ENCODE measurements at places on chromosomes 16 and 17. TPM values are rescaled to one million over a fixed set of nuclear protein-coding genes. Genes with fewer than 3 reads are reported as not detected.

ZFP90 gene
- 18.9 TPM for total RNA-seq

TAF15 gene
- total RNA-seq: 32.4 TPM

SLC7A6OS gene
- total RNA-seq: 12.6 TPM

SLC13A5 gene
- total RNA-seq: not detected

PLEKHH3 gene
- 27.8 TPM for total RNA-seq

RAB26 gene
- total RNA-seq: 4.6 TPM

GPR142 gene
- not detected for total RNA-seq

SLFN12 gene
- not detected for total RNA-seq

SOCS3 gene
- total RNA-seq: 103 TPM

FOXL1 gene
- 8.1 TPM for total RNA-seq

ASGR1 gene
- total RNA-seq: 0.95 TPM

DNA sequence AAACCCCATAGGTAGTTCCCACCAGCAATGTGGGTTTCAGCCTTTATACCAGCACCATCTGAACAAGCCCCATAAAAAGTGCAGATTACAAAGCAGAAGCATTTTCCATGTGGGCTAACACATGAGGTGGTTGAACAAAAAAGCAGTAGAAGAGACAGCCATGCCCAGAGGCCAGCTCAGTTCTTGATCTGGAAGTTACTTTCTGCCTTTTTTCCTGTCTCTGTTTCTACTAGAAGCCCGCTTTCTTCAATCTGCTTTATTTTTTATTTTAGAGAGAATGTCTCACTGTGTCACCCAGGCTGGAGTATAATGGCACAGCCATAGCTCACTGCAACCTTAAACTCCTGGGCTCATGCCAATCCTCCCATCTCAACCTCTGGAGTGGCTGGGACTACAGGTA is 31.5 kb upstream of the APOH start:
- H3K27me3 ChIP-seq: no peaks in the 10 kb centered on the region
- no peak overlapping the region for H3K4me3 ChIP-seq
- peaks cover 2% of the 10 kb centered on the region for H3K4me1 ChIP-seq
- no peaks in the 10 kb centered on the region for H3K36me3 ChIP-seq
- no peak overlapping the region for H3K27ac ChIP-seq

DNA sequence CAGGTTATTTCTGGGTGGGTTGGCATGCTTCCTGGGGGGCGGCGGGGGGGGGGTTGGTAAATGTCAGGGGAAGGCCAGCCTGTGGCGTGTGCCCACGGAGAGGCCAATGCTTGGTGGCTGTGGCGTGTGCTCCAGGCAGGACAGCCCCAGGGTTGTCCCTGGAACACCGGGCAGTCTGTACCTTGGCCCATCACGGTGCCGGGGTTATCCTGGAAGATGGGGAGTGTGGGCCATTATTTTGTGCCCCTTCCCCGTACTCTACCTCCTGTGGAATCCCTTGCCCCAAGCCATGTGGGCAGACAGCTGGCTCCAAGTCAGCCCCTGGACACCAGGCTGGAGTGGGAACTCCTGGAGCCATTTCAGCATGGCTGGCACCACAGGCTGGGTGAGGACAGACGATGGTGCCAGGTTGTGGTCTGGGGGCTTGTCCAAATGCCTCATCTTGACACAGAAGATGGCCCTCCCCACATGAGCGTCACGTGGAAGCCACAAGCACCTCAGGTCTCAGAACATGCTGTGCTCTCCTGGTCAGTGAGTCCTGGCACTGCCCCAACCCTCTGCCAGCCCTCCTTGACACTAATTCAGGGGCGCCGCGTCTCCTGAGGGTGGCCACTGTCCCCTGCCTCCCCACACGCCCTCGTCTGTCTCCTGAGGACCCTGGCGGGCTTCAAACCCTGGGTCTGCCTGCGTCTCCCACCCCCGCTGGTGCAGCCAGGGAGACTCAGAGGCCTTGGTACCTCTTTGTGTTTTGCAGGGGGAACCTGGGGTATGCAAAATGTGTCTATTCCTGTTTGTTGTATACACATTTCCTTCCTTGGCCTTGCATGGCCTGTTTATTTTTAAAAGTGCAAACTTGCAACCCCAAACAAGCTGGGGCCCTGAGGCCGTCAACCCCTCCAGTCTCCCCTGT is 4.3 kb downstream of the SLC16A3 start:
- H3K4me1 ChIP-seq: peaks cover 57% of the 10 kb centered on the region
- no peaks in the 10 kb centered on the region for H3K27me3 ChIP-seq
- no peak for DNase-seq
- peaks cover 32% of the 10 kb centered on the region for H3K36me3 ChIP-seq
- H3K4me3 ChIP-seq: no peak overlapping the region

- H3K27me3 ChIP-seq: peaks cover 31% of the 10 kb centered on the region
- no peak overlapping the region for H3K4me3 ChIP-seq
- H3K36me3 ChIP-seq: no peaks in the 10 kb centered on the region
- H3K27ac ChIP-seq: no peak overlapping the region
- DNase-seq: no peak
- H3K4me1 ChIP-seq: no peaks in the 10 kb centered on the region
Observed at GRCh38 chr17:74921026-74921681, 1.9 kb downstream of the USH1G start.

GRCh38 chr17:70786081-70786480 is 616.7 kb downstream of the KCNJ2 start:
- H3K27ac ChIP-seq: no peak overlapping the region
- no peaks in the 10 kb centered on the region for H3K4me1 ChIP-seq
- no peaks in the 10 kb centered on the region for H3K27me3 ChIP-seq
- H3K36me3 ChIP-seq: no peaks in the 10 kb centered on the region
- H3K4me3 ChIP-seq: no peak overlapping the region
- DNase-seq: no peak

DNA sequence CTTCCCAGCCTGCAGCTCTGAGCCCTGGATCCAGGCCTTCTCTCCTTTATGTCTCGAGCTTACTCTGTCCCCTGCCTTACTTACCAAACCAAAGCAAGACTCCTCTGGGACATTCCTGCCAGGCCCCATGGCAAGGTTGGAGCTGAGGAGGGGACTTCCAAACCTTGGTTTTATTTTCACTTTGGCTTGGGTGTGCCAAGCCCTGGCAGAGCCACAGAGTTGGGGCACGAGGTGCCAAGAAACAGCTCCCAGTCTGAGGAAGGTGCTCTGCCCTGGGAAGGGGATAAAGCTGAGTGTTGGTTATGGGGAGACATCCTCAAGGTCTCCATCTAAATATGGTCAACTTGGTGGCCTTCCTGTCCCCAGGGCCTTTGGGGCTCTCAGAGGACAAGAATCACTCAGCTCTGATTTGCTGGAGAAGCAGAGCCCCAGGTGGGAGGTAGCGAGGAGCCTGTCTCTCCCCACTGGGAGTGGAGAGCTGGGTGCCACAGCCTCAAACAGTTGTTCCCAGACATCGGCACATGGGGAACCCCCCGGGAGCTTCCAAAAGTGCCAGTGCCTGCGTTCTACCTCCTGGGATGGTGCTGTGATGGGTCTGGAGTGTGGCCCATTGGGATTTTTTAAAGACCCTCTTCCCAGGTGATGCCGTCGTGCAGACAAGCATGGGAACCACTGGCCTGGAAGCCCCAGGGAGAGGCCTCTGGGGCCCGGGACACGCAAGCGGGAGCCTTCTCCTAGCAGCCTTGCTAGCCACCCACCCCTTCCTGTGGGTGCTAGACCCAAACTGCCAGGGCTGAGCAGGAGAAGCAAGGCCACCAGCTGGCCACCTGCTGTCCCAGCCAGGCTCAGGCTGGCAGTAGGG is 10.3 kb downstream of the NLRC5 start:
- no peaks in the 10 kb centered on the region for H3K27me3 ChIP-seq
- DNase-seq: no peak
- no peak overlapping the region for H3K27ac ChIP-seq
- H3K36me3 ChIP-seq: no peaks in the 10 kb centered on the region
- H3K4me3 ChIP-seq: no peak overlapping the region
- peaks cover 9% of the 10 kb centered on the region for H3K4me1 ChIP-seq

GRCh38 chr16:425740-426114 is 278 bp downstream of the RAB11FIP3 start:
- DNase-seq: no peak
- H3K27me3 ChIP-seq: no peaks in the 10 kb centered on the region
- no peak overlapping the region for H3K27ac ChIP-seq
- H3K36me3 ChIP-seq: no peaks in the 10 kb centered on the region

GRCh38 chr16:10754941-10755340 is 11.3 kb downstream of the NUBP1 start:
- no peaks in the 10 kb centered on the region for H3K36me3 ChIP-seq
- peaks cover 16% of the 10 kb centered on the region for H3K4me1 ChIP-seq
- peak overlapping the region; percentile 39 for H3K27ac ChIP-seq
- peak; percentile 71 for DNase-seq

GRCh38 chr17:46979147-46979863 is at the start of gene RPRML:
RPRML (minus strand) TSS chr17:46979253; CDS start chr17:46979007, 246 bp downstream.
- peaks cover 18% of the 10 kb centered on the region for H3K4me1 ChIP-seq
- DNase-seq: peak; percentile 35
- H3K4me3 ChIP-seq: peak within 1 kb of the TSS; percentile 70
- no peaks in the 10 kb centered on the region for H3K36me3 ChIP-seq
- H3K27ac ChIP-seq: no peak within 1 kb of the TSS

DNA sequence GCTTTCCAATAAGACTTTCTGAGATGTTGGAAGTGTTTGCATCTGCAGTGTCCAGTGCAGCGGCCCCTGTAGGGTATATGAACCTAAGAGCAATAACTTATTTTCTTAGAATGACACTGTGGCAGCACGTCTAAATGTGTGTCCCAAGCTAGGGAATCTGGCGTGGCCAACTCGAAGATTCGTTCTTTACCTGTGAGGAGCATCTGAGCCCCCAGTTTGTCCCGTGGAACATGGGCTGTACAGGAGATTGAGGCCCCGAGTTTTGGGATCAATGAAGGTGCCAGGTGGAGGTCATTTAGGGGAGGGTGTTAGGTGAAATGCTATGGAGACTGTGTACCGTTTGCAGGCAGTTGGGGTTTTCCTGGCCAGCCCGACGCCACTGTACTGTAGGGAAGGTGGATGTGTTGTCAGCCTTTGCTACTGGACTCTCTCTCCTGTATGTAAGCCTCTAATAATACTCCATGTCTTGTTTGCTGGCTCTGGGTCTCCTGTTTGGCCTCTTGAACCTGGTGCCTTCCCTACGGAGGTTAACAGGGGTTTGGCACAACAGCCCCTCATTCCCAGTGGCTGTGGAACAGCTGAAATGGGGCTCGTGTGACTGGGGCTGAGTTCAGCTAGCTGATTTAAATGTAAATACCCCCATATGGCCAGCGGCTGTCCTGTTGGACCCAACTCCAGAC is 45.5 kb upstream of the SDK2 start:
- H3K36me3 ChIP-seq: no peaks in the 10 kb centered on the region
- H3K4me1 ChIP-seq: no peaks in the 10 kb centered on the region
- H3K27ac ChIP-seq: no peak overlapping the region

- peak; percentile 83 for DNase-seq
- no peaks in the 10 kb centered on the region for H3K36me3 ChIP-seq
- no peak overlapping the region for H3K4me3 ChIP-seq
- H3K27me3 ChIP-seq: no peaks in the 10 kb centered on the region
- no peak overlapping the region for H3K27ac ChIP-seq
Observed at GRCh38 chr17:48215583-48216139, 108.1 kb downstream of the SNX11 start.

- H3K27ac ChIP-seq: no peak overlapping the region
- peaks cover 15% of the 10 kb centered on the region for H3K27me3 ChIP-seq
- no peaks in the 10 kb centered on the region for H3K4me1 ChIP-seq
- no peaks in the 10 kb centered on the region for H3K36me3 ChIP-seq
Observed at GRCh38 chr17:10013365-10014112, 108.5 kb upstream of the RCVRN start.

DNA sequence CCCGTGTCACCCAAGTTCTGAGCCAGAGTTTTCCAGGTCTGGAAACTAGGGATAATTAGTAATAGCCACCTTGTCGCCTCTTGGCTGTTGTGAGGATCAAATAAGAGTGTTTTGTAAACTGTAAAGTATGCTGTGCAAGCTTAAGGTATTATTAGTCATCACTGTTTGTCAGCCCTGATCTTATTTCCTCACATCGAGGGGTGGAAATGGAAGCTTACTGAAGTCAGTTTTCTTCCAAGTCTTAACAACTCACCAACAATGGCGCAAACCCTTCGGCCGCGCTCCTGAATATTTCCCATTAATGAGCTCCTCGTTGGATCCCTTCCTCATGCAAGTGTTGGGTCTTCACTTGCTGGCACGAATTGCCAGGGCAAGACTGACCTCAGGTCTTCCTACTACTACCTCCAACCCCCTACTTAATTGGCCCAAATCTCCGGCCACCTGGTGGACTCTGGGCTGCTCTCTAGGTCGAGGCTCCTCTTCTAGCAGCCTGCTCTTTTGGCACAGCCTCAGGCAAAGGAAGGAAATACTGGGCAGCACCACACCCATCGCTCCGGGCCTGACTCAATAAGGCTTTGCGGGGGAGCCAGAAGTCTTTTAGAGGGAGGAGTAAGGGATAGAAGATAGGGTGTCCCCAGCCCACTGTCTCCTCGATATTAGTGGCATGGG is 885 bp upstream of the SLC35B1 start:
- peak overlapping the region; percentile 8 for H3K27ac ChIP-seq
- peak overlapping the region; percentile 86 for H3K4me3 ChIP-seq
- peak; percentile 28 for DNase-seq
- peaks cover 19% of the 10 kb centered on the region for H3K36me3 ChIP-seq

DNA sequence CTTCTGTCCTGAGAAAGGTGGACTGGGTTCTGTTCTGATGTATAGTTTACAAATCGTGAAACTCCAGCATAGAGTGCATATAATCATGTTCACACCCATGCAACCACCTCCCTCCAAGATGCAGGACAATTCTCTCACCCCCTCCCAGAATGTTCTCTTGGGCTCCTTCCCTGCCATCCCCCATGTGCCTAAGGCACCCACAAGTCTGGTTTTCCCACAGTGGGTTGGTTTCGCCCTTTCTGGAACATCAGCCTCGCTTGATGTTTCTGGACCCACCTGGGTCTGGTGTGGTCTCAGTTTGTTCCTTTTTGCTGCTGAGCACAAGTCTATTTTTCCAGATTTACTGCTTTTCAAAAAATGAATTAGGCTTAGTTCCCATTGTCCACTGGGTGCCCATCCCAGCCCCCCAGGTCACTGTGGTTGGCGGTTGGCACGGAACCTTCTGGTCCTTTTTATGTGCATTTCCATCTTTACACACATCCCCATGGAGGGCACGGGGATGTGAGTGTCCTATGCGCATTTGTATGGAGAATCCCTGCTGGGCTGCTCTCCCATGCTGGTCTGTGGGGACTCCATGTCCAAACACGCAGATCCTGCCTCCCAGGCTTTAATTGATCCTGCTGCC is 19.0 kb downstream of the MAP2K3 start:
- DNase-seq: no peak
- no peak overlapping the region for H3K4me3 ChIP-seq
- no peak overlapping the region for H3K27ac ChIP-seq

Data from PC-3 (cell line).